ENCODE measurements at places on chromosomes 11 and 22.

DNA sequence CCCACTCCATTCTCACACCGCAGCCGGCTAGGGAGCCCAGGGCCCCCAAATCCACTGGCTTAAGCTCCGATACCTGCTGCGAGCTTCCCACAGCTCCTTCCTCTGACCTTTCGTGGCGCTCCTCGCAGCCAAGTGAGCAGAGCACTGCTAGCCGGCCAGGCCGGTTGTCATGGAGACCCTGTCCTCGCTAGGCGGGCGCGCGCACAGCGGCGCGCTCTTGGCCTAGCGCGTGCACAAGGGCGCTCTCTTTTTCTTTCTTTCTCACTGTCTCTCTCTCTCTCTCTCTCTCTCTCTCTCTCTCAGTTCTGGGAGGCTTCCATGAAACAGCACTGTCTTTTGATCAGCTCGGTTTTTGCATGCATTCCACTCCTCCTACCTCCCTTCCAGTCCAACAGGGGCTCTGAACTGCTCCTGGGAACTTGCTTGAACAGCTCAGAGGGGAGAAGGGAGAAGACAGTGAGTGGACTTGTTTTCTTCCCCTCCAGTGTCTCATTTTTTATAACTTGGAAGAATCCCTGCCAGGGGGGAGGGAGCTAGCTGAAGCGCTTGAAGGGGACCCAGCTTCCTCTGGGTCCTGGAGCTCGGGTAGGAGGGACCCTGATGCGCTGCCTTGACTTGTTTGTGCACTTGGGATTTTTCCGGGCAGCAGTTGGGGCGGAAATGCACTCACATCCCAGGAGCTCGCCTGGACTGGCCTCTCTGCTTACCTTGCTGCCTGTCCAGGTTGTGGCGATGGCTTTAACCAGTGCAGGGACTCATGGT, 100.3 kb upstream of the AKIP1 start:
- no peak for DNase-seq

DNA sequence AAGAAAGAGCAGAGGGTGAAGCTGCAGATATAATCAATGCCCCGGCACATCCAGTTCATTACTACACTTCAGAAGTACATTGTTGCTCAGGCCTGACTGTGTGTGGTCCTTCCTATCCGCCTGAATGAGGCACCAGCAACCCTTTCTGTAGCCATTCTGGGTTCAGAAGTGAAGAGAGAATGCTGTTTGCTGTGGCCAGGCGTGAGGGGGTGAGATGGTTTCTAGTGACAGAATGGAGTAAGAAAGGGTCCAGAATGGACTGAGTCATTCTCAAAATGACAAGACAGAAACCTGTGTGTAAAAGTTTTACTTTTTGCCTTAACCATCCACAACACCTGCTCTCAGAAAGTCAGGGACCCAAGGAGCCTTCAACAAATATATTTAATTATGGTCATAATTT, 334.8 kb downstream of the GUCY1A2 start:
- DNase-seq, result no peak

- DNase-seq, result no peak
These were observed 554.2 kb downstream of the NTM start for GRCh38 chr11:131924457-131925201.

- no peak for DNase-seq
These were observed 23.4 kb upstream of the NECTIN1 start for GRCh38 chr11:119752345-119752871.

GRCh38 chr11:112871909-112872500, 89.2 kb upstream of the NCAM1 start:
- DNase-seq, result no peak

GRCh38 chr11:124143034-124143433, 27.8 kb downstream of the VWA5A start:
- DNase-seq, result no peak

DNA sequence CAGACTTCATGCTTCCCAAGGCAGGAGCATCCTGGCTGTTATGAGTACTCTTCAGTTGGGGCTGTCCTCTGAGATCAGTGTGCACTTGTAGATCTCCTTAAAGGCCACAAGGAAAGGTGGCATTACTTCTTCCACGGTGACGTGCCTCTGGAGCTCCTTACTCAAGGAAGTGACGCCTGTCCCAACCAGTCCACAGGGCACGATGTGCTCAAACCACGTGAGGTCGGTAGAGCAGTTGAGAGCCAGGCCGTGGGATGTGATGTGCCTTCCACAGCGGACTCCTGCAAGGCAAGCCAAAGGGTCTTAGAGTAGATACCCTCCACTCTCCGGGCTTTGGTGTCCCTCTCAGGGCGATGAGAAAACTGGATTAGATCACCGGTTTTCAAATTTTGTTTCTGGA, 1.4 kb downstream of the LIPT2 start:
- no peak for DNase-seq

DNA sequence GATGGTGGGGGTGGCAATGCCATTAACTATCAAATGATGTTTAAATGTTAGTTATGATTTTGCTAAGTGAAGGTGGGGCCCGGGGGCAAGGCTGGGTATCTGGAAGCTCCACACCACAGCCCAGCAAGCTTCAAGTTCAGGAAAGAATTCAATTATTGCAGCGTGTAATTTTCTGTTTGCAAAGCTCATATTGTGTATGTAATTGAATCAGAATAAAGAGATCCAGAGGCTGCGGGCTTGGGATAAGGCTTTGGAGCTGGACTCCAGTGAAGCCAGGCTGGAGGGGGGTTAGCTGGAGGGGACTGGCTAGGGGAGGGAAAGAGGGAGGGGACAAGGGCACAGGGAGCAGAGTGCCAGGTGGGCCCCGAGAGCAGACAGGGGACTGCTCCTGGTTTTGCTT, 557.1 kb upstream of the CADM1 start:
- DNase-seq, result no peak

Data from T follicular helper cell (primary cell).